ENCODE measurements at places on chromosomes 4 and X.

GRCh38 chr4:106671716-106672115, 303.1 kb upstream of the GIMD1 start:
- no peak overlapping the region for H3K4me3 ChIP-seq
- no peak overlapping the region for H3K27ac ChIP-seq
- no peaks in the 10 kb centered on the region for H3K36me3 ChIP-seq
- DNase-seq = no peak

DNA sequence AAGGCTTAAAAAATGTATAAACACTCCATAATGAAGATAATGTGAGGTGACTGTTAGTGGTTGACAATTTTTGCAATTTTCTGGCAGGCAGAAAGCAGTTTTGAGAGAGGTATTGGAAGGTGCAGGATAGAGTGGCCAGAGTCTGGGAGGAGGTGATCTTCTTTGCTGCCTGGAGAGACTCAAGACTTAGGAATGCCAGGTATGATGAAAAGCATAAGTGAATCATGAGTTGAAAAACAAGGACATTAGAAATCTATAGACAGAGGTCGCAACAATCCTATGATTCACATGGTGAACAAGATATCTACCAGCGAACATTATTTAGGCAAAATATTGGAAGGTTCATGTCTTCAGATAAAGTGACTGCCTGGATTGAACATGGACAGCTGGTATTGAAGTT, 118.5 kb downstream of the CFAP299 start:
- peaks cover 10% of the 10 kb centered on the region for H3K4me1 ChIP-seq
- H3K27me3 ChIP-seq = no peaks in the 10 kb centered on the region
- H3K27ac ChIP-seq = no peak overlapping the region
- DNase-seq = no peak

GRCh38 chr4:129488427-129488826, 392.5 kb downstream of the C4orf33 start:
- H3K36me3 ChIP-seq = no peaks in the 10 kb centered on the region
- H3K4me3 ChIP-seq = no peak overlapping the region
- no peaks in the 10 kb centered on the region for H3K4me1 ChIP-seq
- H3K27me3 ChIP-seq = no peaks in the 10 kb centered on the region
- H3K27ac ChIP-seq = no peak overlapping the region

DNA sequence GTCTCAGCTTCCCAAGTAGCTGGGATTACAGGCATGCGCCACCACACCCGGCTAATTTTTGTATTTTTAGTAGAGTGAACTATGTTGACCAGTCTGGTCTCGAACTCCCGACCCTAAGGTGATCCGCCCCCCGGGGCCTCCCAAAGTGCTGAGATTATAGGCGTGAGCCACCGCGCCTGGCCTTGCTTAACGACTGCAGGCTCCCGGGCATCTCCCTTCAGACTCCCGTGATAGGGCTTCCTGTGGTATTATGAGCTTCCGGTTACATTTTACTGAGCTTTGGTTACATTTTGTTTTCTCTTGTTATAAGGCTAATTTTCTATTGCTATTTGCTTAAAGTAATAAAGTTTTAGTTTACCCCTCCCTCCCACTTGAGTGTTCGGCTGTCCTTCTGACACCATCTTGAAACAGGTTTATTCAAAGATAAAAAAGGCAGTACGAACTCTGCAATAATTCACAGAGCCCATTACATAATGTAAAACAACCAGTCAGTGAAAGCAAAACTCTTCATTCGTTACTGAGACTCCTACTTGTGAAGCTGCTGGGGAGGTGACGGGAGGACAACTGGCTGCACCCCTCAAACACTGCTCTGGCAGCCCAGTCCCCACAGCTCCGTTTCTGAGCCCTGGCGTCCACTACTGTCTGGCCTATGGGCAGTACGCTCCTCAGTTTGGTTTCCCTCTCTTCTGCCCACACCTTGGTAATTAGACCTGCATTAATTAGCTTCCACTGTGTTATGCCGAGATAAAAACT, 795.7 kb upstream of the SLIT2 start:
- H3K36me3 ChIP-seq = peaks cover 3% of the 10 kb centered on the region
- H3K4me3 ChIP-seq = no peak overlapping the region
- no peaks in the 10 kb centered on the region for H3K4me1 ChIP-seq

DNA sequence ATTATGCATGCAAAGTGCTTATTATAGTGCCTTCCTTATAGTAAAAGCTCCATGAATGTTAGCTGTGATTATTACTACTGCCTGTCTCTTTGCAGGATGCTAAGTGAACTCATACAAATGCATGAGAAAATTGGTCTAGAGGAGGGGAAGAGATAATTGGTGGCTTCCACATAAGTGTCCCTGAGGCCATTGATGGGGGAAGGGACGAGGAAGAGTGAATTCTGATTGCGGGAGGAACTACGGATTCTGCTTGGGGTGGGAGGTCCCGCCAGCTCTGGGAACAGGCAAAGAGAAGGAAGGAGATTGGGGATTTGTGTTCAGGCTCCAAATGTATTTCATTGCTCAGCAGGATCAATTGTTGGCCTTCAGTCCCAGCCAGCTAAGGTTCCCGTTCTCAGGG, 11.6 kb upstream of the ARHGAP36 start:
- no peaks in the 10 kb centered on the region for H3K36me3 ChIP-seq
- no peaks in the 10 kb centered on the region for H3K4me1 ChIP-seq
- H3K27ac ChIP-seq = no peak overlapping the region

GRCh38 chrX:44400588-44400987, 57.1 kb upstream of the EFHC2 start:
- no peak overlapping the region for H3K27ac ChIP-seq
- no peaks in the 10 kb centered on the region for H3K27me3 ChIP-seq
- peaks cover 2% of the 10 kb centered on the region for H3K36me3 ChIP-seq

GRCh38 chrX:132603700-132604286, 115.0 kb upstream of the MBNL3 start:
- no peaks in the 10 kb centered on the region for H3K4me1 ChIP-seq
- peaks cover 2% of the 10 kb centered on the region for H3K27me3 ChIP-seq
- no peaks in the 10 kb centered on the region for H3K36me3 ChIP-seq
- DNase-seq = no peak

GRCh38 chrX:66751136-66751782, 112.4 kb upstream of the EDA2R start:
- no peak for DNase-seq
- H3K36me3 ChIP-seq = no peaks in the 10 kb centered on the region
- no peaks in the 10 kb centered on the region for H3K4me1 ChIP-seq
- no peaks in the 10 kb centered on the region for H3K27me3 ChIP-seq
- no peak overlapping the region for H3K4me3 ChIP-seq

- H3K27ac ChIP-seq = no peak overlapping the region
- no peak overlapping the region for H3K4me3 ChIP-seq
- peaks cover 5% of the 10 kb centered on the region for H3K4me1 ChIP-seq
- H3K27me3 ChIP-seq = no peaks in the 10 kb centered on the region
- no peak for DNase-seq
Measured at GRCh38 chr4:101418055-101418454, 70.7 kb upstream of the PPP3CA start.

DNA sequence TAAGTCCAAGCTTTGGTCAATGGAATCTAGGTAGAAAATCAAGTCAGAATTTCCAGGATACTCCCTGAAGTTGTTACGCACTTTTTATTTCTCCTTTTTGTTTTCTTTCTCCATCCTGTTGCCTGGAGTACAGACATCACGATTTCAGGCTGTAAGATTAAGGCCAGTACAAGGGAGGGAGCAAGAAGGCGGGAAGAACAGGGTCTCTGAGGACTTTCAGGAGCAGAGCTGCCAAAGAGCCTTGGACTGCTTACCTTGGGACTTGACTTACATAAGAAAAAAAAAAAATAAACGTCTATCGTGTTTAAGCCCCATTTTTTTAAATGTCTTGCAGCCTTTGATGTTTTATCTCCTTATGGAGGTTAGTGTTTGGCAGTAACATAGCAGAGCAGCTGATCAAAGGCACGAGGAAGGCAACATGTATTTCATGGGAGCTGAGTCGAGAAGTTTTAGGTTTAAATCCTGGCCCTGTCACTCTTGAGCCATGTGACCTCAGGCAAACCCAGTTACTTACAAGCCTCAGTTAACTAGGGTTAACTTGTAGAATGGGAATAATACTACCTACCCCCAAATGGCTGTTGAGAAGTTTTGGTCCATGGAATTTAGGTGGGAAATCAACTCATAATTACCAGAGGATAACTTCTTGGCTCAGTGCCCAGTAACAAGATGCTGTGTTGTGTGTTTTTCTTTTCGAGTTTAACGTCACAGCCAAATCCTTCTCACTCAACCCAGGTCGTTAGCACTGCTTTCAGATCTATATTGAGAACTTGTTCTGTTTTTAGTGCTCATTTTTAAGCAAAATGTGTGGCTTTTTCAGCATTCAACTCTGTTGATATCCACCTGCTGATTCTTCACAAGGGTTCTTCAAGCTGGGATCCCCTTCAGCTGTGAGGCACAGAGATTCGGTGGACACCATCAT, 106.8 kb downstream of the CLNK start:
- peak overlapping the region; percentile 82 for H3K27ac ChIP-seq
- no peaks in the 10 kb centered on the region for H3K36me3 ChIP-seq
- H3K4me1 ChIP-seq = peaks cover 33% of the 10 kb centered on the region
- no peak overlapping the region for H3K4me3 ChIP-seq
- H3K27me3 ChIP-seq = no peaks in the 10 kb centered on the region

GRCh38 chr4:38582445-38582844, 81.6 kb upstream of the KLF3 start:
- H3K4me1 ChIP-seq = peaks cover 14% of the 10 kb centered on the region
- H3K27ac ChIP-seq = no peak overlapping the region
- H3K27me3 ChIP-seq = no peaks in the 10 kb centered on the region
- H3K4me3 ChIP-seq = no peak overlapping the region

DNA sequence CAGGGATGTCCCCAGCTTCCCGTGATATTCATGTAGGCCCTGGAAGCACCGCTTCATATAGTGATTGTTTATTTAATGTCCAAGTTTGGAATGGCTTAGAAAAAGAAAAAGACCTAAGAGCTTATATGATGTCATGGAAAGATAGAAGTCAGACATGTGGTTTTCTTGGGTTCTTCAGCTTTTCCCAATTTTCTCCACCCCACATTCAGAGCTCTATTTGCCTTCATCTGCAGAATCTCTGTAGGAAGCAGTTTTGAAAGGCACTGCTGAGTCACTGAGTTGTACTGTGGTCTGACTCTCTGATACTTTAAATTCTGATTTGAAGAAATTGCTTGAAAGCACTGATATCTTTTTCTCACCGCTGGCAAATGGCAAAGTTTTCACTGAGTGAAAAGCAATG, 120.6 kb upstream of the EDNRA start:
- H3K27ac ChIP-seq = peak overlapping the region; percentile 92
- DNase-seq = no peak
- no peaks in the 10 kb centered on the region for H3K36me3 ChIP-seq
- H3K4me1 ChIP-seq = peaks cover 44% of the 10 kb centered on the region

- peaks cover 20% of the 10 kb centered on the region for H3K4me1 ChIP-seq
- H3K36me3 ChIP-seq = peaks cover 2% of the 10 kb centered on the region
- no peaks in the 10 kb centered on the region for H3K27me3 ChIP-seq
- no peak overlapping the region for H3K27ac ChIP-seq
- DNase-seq = no peak
Measured at GRCh38 chrX:71256856-71257255, 2.9 kb upstream of the ZMYM3 start.

DNA sequence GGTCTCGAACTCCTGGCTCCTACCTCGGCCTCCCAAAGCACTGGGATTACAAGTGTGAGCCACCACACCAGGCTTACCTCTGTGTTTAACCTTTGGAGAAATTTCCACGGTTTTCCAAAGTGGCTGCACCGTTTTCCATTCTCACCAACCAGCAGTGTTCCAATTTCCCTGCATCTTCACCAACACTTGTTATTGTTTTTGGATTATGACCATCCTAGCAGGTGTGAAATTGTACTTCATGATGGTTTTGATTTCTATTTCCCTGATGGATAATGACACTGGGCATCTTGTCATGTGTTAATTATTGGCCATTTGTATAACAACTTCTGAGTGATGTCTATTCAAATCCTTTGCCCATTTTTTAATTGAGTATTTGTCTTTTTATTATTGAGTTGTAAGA, 2.7 kb upstream of the MAP3K15 start:
- peaks cover 43% of the 10 kb centered on the region for H3K27me3 ChIP-seq
- no peaks in the 10 kb centered on the region for H3K4me1 ChIP-seq
- H3K4me3 ChIP-seq = no peak overlapping the region
- no peaks in the 10 kb centered on the region for H3K36me3 ChIP-seq
- no peak overlapping the region for H3K27ac ChIP-seq
- DNase-seq = no peak

- H3K4me1 ChIP-seq = peaks cover 66% of the 10 kb centered on the region
- H3K4me3 ChIP-seq = no peak overlapping the region
- peaks cover 6% of the 10 kb centered on the region for H3K36me3 ChIP-seq
- H3K27me3 ChIP-seq = no peaks in the 10 kb centered on the region
- DNase-seq = no peak
Measured at GRCh38 chr4:20433097-20433705, 181.5 kb downstream of the SLIT2 start.

- H3K27me3 ChIP-seq = no peaks in the 10 kb centered on the region
- H3K4me1 ChIP-seq = peaks cover 6% of the 10 kb centered on the region
- no peak overlapping the region for H3K4me3 ChIP-seq
- DNase-seq = no peak
- H3K27ac ChIP-seq = no peak overlapping the region
Measured at GRCh38 chr4:184620212-184620867, 28.9 kb downstream of the CASP3 start.

DNA sequence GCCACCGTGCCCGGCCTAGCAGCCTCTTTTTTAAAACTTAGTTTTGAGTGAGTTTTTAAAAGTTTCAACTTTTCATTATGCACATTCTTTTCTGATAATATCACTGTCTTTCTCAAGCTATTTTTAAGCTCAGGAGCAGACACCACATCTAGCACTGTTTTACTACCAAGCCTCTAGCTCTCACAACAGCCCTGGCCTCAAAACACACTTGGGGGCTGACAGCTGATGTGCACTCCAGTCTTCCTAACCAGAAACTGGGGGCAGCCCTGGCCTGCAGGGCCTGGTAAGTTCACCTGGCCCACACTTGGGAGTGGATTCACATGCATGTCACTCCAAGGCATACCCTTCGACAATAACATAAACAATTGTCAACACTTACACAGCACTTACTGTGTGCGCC, 34.0 kb downstream of the CENPU start:
- no peaks in the 10 kb centered on the region for H3K27me3 ChIP-seq
- peaks cover 18% of the 10 kb centered on the region for H3K36me3 ChIP-seq
- H3K4me3 ChIP-seq = no peak overlapping the region
- DNase-seq = no peak
- no peak overlapping the region for H3K27ac ChIP-seq

- no peaks in the 10 kb centered on the region for H3K4me1 ChIP-seq
- H3K27ac ChIP-seq = no peak overlapping the region
- H3K4me3 ChIP-seq = no peak overlapping the region
Measured at GRCh38 chr4:94219402-94219801, 11.7 kb downstream of the SMARCAD1 start.

DNA sequence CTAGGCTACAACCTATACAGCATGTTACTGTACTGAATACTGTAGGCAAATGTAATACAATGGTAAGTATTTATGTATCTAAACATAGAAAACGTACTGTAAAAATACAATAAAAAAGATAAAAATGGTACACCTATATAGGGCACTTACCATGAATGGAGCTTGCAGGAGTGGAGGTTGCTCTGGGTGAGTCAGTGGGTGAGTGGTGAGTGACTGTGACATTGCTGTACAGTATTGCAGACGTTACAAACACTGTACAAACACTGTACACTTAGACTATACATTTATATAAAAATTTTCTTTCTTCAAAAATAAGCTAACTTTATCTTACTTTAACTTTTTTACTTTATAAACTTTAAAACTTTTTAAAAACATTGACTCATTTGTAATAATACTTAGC, 190.3 kb upstream of the NR3C2 start:
- H3K4me1 ChIP-seq = no peaks in the 10 kb centered on the region
- no peaks in the 10 kb centered on the region for H3K36me3 ChIP-seq
- DNase-seq = no peak
- H3K27ac ChIP-seq = no peak overlapping the region

- peak overlapping the region; percentile 87 for H3K27ac ChIP-seq
- DNase-seq = peak; percentile 46
- H3K27me3 ChIP-seq = peaks cover 4% of the 10 kb centered on the region
- H3K4me3 ChIP-seq = peak overlapping the region; percentile 41
- peaks cover 24% of the 10 kb centered on the region for H3K4me1 ChIP-seq
Measured at GRCh38 chr4:25299476-25300203, 12.9 kb upstream of the ZCCHC4 start.
